ENCODE measurements at places on chromosomes 5 and 9. TPM values are rescaled to one million over a fixed set of nuclear protein-coding genes. Genes with fewer than 3 reads are reported as not detected.

The PTGES gene
- total RNA-seq: 14.7 TPM

The CHSY3 gene
- total RNA-seq: 11.2 TPM

The IGFBPL1 gene
- 0.60 TPM for total RNA-seq

The DAB2 gene
- total RNA-seq: 73.6 TPM

The SPATA31C1 gene
- not detected for total RNA-seq

The CARD9 gene
- total RNA-seq: 3.1 TPM

The LCN1 gene
- total RNA-seq: not detected

The CDH9 gene
- total RNA-seq: not detected

The DEPDC1B gene
- total RNA-seq: 2.2 TPM

The HRH2 gene
- 4.3 TPM for total RNA-seq

The OTP gene
- total RNA-seq: not detected

DNA sequence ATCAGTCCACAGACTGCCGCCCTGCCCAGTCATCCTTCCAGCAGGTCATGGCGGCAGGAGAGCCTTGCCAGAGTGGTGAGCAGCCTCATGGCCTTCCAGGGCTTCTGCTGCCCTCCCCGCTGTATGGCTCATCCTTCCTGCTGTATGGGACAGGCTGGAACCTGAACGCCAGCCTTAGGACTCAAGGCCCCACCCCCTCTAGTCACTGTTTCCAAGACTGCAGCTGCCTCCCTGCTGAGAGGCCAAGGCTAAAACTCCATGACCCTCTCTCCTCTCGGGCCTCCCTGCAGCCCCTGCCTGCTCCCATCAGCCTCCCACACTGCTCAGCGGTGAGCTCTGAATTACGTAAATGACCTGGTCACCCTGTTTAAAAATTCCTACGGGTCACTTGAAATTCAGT, 227.5 kb downstream of the AGTPBP1 start:
- no peaks in the 10 kb centered on the region for H3K27me3 ChIP-seq
- no peaks in the 10 kb centered on the region for H3K36me3 ChIP-seq
- no peak overlapping the region for H3K27ac ChIP-seq
- H3K4me1 ChIP-seq: no peaks in the 10 kb centered on the region

- peaks cover 15% of the 10 kb centered on the region for H3K36me3 ChIP-seq
- H3K27me3 ChIP-seq: no peaks in the 10 kb centered on the region
- peaks cover 33% of the 10 kb centered on the region for H3K4me1 ChIP-seq
- DNase-seq: no peak
- H3K4me3 ChIP-seq: peak overlapping the region; percentile 65
- peak overlapping the region; percentile 97 for H3K27ac ChIP-seq
Observed at GRCh38 chr5:177132136-177133095, 1.2 kb upstream of the NSD1 start.

DNA sequence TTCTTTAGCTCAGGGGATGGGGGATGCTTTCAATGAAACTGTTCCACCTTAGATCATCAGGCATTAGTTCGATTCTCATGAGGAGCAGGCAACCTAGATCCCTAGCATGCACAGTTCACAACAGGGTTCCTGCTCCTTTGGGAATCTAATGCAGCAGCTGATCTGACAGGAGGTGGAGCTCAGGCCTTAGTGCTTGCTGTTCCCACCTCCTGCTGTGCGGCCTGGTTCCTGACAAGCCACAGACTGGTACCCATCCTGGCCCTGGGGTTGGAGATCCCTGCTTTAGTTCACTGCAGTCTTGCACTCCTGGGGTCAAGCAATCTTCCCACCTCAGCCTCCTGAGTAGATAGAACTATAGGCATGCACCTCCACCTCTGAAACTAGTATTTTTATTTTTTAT, 1369.8 kb upstream of the NUDT12 start:
- H3K27me3 ChIP-seq: no peaks in the 10 kb centered on the region
- H3K36me3 ChIP-seq: no peaks in the 10 kb centered on the region
- no peak overlapping the region for H3K27ac ChIP-seq
- no peaks in the 10 kb centered on the region for H3K4me1 ChIP-seq

DNA sequence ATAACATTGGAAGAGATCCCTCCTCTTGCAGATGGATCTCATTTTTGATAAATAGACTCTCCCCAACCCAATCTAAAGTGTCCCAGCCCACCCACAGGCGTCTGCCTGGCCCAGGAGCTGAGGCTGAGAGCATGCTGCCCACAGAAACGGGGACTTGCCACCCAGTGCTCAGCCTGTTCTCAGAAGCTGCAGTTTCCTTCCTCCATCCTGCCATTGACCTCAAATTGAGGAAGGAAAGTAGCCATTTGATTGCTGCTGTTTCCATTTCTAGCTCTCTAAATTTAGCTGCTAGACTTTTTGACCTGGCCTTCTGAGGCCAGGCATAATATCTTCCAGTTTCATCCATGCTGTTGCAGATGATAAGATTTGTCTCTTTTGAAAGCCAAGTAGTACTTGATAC, 31.1 kb upstream of the FRMD3 start:
- no peak overlapping the region for H3K27ac ChIP-seq
- H3K36me3 ChIP-seq: no peaks in the 10 kb centered on the region
- no peaks in the 10 kb centered on the region for H3K27me3 ChIP-seq
- H3K4me1 ChIP-seq: no peaks in the 10 kb centered on the region
- no peak for DNase-seq

GRCh38 chr5:7250611-7251010, 145.3 kb upstream of the ADCY2 start:
- H3K27me3 ChIP-seq: no peaks in the 10 kb centered on the region
- peak overlapping the region; percentile 58 for H3K27ac ChIP-seq
- no peaks in the 10 kb centered on the region for H3K36me3 ChIP-seq
- DNase-seq: no peak
- H3K4me1 ChIP-seq: no peaks in the 10 kb centered on the region

DNA sequence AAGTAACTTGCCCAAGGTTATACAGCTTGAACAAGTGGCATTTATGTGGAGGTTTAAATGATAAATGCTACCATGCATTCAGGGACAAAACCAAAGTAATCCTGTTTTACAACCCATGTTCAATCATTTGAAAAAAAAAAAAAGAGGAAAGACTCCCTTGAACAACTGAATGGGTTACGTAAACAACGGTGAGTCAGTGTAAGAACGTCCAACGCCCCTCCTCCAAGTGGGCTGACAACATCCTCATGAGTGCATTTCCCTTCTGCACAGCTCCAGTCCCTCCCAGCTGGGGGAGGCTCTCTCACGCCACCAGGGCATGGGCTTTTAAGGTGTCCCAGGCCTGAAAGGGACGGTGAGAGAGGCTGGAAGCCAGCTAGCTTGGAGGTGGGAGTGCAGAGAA, 90.0 kb downstream of the PRRT1B start:
- H3K27me3 ChIP-seq: no peaks in the 10 kb centered on the region
- DNase-seq: peak; percentile 51
- H3K36me3 ChIP-seq: no peaks in the 10 kb centered on the region
- peak overlapping the region; percentile 73 for H3K27ac ChIP-seq
- H3K4me1 ChIP-seq: peaks cover 11% of the 10 kb centered on the region

DNA sequence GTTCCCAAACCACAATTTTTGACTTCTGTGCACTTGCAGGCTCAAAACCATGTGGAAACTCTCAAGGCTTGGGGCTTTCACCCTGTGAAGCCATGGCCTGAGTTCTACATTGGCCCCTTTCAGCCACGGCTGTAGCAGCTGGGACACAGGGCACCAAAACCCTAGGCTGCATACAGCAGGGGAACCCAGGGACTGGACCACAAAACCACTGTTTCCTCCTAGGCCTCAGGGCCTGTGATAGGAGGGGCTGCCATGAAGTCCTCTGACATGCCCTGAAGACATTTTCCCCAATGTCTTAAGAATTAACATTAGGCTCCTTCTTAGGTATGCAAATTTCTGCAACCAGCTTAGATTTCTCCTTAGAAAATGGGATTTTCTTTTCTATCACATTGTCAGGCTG, 312.1 kb upstream of the TUSC1 start:
- no peaks in the 10 kb centered on the region for H3K4me1 ChIP-seq
- no peak overlapping the region for H3K27ac ChIP-seq
- DNase-seq: no peak
- H3K36me3 ChIP-seq: no peaks in the 10 kb centered on the region

DNA sequence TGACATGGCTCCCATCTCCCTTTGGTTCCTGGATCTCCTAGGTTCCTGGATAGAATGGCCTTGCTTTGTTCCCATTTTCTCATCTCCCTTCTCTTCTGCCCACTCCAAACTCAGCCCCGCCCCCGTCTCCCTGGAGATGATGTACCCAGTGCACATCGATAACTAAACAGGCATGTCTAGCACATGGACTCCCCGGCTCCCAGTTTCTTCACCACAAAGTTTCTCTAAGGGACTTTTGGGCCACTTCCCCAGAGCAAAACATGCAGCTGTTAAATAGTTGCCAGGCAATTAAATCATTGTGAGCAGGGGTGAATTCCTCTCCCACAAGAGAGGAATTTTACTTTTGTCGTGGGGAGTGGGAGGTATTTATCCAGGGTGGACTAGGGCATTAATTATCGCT, 259.0 kb downstream of the GADD45G start:
- no peak for DNase-seq
- H3K4me1 ChIP-seq: no peaks in the 10 kb centered on the region
- H3K36me3 ChIP-seq: no peaks in the 10 kb centered on the region
- no peak overlapping the region for H3K27ac ChIP-seq
- H3K4me3 ChIP-seq: no peak overlapping the region

DNA sequence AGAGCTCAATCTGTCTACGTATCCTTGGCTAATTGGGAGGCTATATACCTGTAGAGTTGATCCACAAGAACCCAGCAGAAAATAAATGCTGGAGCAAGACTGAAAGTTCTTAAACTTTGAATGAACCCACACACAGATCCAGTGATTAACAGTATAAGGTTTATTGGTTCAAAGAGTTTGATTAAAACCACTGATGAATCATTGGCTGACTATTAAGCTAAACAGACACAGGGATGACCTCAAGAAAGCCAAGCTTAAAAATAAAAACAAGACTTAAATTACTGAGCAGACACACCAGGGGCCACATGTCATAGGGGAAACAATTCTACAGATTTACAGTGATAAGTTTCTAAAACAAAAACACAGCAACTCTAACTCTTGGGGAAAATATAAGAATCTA, 163.6 kb downstream of the SPATA31D1 start:
- peaks cover 11% of the 10 kb centered on the region for H3K4me1 ChIP-seq
- H3K27ac ChIP-seq: no peak overlapping the region
- DNase-seq: no peak
- H3K27me3 ChIP-seq: no peaks in the 10 kb centered on the region

- no peak overlapping the region for H3K4me3 ChIP-seq
- H3K4me1 ChIP-seq: no peaks in the 10 kb centered on the region
Observed at GRCh38 chr5:179404321-179405053, 59.2 kb upstream of the ADAMTS2 start.

- no peak overlapping the region for H3K4me3 ChIP-seq
- no peaks in the 10 kb centered on the region for H3K4me1 ChIP-seq
- no peak for DNase-seq
Observed at GRCh38 chr9:134192311-134192950, 28.1 kb upstream of the RNU6ATAC start.

- H3K4me3 ChIP-seq: no peak overlapping the region
- H3K27me3 ChIP-seq: no peaks in the 10 kb centered on the region
- no peaks in the 10 kb centered on the region for H3K36me3 ChIP-seq
- no peaks in the 10 kb centered on the region for H3K4me1 ChIP-seq
Observed at GRCh38 chr5:83654427-83654994, 66.1 kb downstream of the HAPLN1 start.

DNA sequence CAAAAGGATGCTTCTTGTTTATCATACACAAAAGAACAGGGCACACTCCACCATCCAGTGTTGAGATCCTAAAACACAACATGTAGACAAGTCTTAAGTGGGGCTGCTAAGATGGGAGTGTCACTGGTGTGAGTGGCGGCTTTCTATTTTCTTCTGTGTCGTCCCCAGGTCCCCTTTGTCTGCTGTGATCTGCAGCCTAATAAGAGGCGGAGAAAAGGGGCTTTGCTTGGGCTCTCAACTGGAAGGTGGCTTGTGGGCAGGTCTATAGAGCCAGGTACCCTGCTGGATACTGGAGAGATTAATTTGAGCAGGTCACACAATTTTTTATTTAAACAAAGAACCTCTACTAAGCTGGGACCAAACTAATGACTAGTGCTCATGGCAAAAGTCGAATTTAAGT, 126.1 kb upstream of the SAP30L start:
- H3K36me3 ChIP-seq: no peaks in the 10 kb centered on the region
- no peak overlapping the region for H3K4me3 ChIP-seq
- no peak for DNase-seq
- no peak overlapping the region for H3K27ac ChIP-seq
- no peaks in the 10 kb centered on the region for H3K4me1 ChIP-seq
- H3K27me3 ChIP-seq: no peaks in the 10 kb centered on the region

- H3K36me3 ChIP-seq: no peaks in the 10 kb centered on the region
- no peaks in the 10 kb centered on the region for H3K27me3 ChIP-seq
- H3K4me3 ChIP-seq: no peak overlapping the region
- no peaks in the 10 kb centered on the region for H3K4me1 ChIP-seq
- DNase-seq: no peak
- H3K27ac ChIP-seq: no peak overlapping the region
Observed at GRCh38 chr9:33698267-33698666, 97.1 kb upstream of the PRSS3 start.

GRCh38 chr5:116462500-116462899, 112.1 kb downstream of the SEMA6A start:
- H3K27ac ChIP-seq: no peak overlapping the region
- H3K4me3 ChIP-seq: no peak overlapping the region
- H3K27me3 ChIP-seq: no peaks in the 10 kb centered on the region
- H3K36me3 ChIP-seq: no peaks in the 10 kb centered on the region

- no peaks in the 10 kb centered on the region for H3K4me1 ChIP-seq
- no peak overlapping the region for H3K27ac ChIP-seq
- H3K27me3 ChIP-seq: no peaks in the 10 kb centered on the region
- no peak overlapping the region for H3K4me3 ChIP-seq
Observed at GRCh38 chr5:154253807-154254206, 63.3 kb downstream of the GALNT10 start.

DNA sequence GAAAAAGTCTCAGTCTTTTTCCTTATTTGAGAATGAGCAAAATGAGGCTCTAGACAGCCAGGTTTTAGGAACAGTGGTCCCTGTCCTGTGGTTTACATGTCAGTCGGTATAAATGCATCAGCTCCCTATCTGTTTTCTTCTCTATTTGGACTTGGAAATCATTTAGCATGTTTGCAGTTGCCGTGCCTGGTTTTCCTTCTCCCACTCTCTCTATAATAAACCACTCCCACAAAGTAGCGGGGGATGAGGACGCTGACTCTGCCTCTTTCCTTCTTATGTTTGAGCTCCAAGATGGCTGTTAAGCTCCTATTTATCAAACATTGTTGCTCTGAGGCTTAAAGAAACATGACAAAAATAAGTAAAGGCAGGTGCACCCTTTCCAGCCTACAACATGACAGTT, 57.2 kb upstream of the CTSL start:
- H3K27me3 ChIP-seq: no peaks in the 10 kb centered on the region
- H3K36me3 ChIP-seq: no peaks in the 10 kb centered on the region
- H3K4me3 ChIP-seq: no peak overlapping the region
- DNase-seq: no peak
- H3K27ac ChIP-seq: no peak overlapping the region
- no peaks in the 10 kb centered on the region for H3K4me1 ChIP-seq

- no peak overlapping the region for H3K4me3 ChIP-seq
- H3K27me3 ChIP-seq: no peaks in the 10 kb centered on the region
- no peaks in the 10 kb centered on the region for H3K4me1 ChIP-seq
- no peak overlapping the region for H3K27ac ChIP-seq
Observed at GRCh38 chr5:72465601-72466563, 41.3 kb downstream of the ZNF366 start.

GRCh38 chr5:55601628-55602027, 66.9 kb upstream of the PLPP1 start:
- no peaks in the 10 kb centered on the region for H3K36me3 ChIP-seq
- H3K4me1 ChIP-seq: peaks cover 2% of the 10 kb centered on the region
- H3K27me3 ChIP-seq: no peaks in the 10 kb centered on the region
- no peak overlapping the region for H3K4me3 ChIP-seq
- no peak for DNase-seq
- H3K27ac ChIP-seq: peak overlapping the region; percentile 62
